H1 (cell line): ENCODE measurements at places on chromosomes 16 and 17. TPM values are rescaled to one million over a fixed set of nuclear protein-coding genes. Genes with fewer than 3 reads are reported as not detected.

DNA sequence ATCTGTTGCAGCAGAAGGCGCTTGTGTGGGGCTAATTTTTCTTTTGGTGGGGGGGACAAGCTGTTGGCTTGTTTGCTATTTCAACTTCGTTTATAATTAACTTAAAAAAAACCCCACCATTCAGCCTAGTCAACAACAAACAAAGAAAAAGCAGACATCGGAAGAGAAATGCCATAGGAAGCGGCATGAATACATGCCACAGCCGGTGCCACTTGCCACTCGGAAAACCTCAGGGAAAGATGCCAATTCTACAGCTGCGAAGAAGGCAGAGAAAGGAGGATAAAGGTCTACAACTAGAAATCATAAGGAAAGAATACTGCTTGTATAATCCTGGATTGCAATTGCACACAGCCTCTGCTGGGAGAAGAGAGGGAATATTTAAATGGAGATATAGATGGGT is 254.4 kb upstream of the PMFBP1 start:
- no peak overlapping the region for H3K4me3 ChIP-seq
- no peaks in the 10 kb centered on the region; the same call in 1 of the 2 replicates for H3K36me3 ChIP-seq
- no peak overlapping the region for H3K27ac ChIP-seq
- no peak for DNase-seq
- no peaks in the 10 kb centered on the region for H3K27me3 ChIP-seq

- no peak for DNase-seq
- H3K36me3 ChIP-seq: no peaks in the 10 kb centered on the region
- H3K4me3 ChIP-seq: peak within 1 kb of the TSS; percentile 64
- peak within 1 kb of the TSS; percentile 76 for H3K27ac ChIP-seq
- H3K4me1 ChIP-seq: peaks cover 25% of the 10 kb centered on the region
Measured at GRCh38 chr16:57536306-57537193, at the start of gene CCDC102A. Gene CCDC102A, minus strand, starts transcription at chr16:57536571. Its CDS starts 7,394 bp downstream, at chr16:57529177.

GRCh38 chr16:82639666-82640336 is 13.0 kb downstream of the CDH13 start:
- no peaks in the 10 kb centered on the region for H3K27me3 ChIP-seq
- no peak overlapping the region for H3K4me3 ChIP-seq
- no peaks in the 10 kb centered on the region for H3K36me3 ChIP-seq
- no peak for DNase-seq
- H3K27ac ChIP-seq: no peak overlapping the region
- H3K4me1 ChIP-seq: peaks cover 3% of the 10 kb centered on the region

P4HB gene
- total RNA-seq: 374 and 379 TPM in 2 replicates

CD300LB gene
- total RNA-seq: not detected in 2 replicates
